ELF-1 (cell line): ENCODE measurements at places on chromosomes 1 and 21.

GRCh38 chr1:46527474-46528296, 23.8 kb downstream of the KNCN start:
- peak; percentile 91 for DNase-seq

DNA sequence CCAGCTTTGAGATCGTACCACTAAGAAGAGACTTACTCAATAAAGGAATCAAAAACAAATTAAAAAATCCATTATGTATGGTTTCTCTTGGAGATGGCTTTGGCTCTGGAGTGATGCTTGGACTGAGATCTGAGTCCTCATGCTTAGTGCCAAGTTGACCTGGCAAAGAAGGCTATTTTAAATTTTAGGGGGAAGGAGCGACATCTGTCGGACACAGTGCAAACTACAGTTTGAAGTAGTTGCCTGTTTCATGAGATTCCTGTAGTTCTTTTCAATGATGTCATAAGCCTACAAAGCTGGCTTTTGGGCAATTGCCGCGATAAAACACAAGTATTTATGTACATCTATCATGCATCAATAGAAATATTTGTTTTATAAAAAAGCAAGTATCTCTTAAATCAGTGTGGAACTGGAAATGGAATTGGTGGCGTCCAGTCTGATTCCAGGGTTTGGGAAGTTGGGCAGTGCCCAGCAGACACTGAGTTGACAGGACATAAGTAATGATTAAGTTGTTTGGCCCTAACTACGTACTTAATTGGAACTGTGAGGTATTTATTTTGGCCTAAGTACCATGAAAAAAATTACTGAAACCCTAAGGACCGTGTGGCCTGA, 50.0 kb downstream of the TBCE start:
- peak; percentile 79 for DNase-seq

- no peak for DNase-seq
Measured at GRCh38 chr1:234262007-234262753, 111.1 kb upstream of the COA6 start.

- DNase-seq = no peak
Measured at GRCh38 chr1:108686614-108687313, 5.3 kb upstream of the PRPF38B start.

DNA sequence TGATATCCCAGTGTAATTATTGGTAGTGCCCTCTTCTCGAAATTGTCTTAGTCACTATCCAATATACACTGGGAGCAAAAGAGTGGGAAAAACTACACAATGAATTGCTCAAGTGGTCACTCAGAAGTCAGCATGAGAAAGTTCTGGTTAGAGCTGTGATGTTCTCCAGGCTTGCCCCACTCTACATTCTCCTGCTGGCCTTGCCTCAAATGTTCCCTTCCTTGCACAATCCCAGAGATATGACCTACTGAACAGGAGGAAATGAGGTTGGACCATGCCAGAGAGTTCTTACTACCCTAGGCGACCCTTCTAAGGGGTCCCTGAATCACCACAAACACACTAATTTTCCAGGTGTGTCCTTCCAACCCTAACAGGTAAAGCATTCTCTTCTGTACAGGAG, 40.8 kb downstream of the GLUL start:
- DNase-seq = no peak

- no peak for DNase-seq
Measured at GRCh38 chr1:208445758-208446203, 201.6 kb upstream of the PLXNA2 start.

- no peak for DNase-seq
Measured at GRCh38 chr1:220834155-220834870, 44.9 kb upstream of the HLX start.

DNA sequence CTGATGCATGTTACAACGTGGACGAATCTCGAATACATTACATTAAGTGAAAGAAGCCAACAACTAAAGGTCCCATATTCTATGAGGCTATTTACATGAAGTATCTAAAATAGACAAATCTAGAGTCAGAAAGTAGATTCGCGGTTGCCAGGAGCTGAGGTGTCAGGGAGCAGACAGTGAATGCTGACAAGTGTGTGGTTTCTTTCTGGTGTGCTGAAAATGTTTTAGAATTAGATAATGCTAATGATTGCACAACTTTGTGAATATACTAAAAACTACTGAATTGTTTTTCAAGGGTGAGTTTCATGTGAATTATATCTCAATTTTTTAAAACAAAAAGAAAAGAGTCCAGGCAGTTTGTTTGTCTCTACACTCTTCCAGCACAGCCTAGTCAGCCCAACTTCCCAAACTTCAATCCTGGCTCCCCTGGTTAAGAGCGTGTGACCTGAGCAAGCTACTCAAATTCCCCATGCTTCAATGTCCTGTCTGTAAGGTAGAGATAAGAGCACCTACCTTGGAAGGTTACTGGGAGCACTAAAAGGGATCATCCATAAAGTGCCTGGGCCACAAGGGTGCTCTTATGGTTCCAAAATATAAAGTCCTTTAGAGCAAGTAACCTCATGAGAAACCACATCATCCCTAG, 20.9 kb downstream of the HLCS start:
- no peak for DNase-seq

DNA sequence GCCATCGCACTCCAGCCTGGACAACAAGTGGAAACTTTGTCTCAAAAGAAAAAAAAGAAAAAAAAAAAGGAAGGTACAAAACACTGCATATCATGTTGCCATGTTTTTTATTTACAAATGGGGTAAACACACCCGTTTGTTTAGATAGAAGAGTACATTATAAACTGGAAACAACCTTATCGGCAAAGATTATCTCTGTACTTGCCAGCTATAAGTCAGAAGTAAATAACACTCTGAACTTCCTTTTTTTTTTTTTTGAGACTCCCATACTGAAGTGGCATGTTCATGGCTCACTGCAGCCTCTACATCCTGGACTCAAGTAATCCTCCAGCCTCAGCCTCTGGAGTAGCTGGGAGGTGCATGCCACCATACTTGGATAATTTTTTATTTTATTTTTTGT, 21.9 kb downstream of the USP48 start:
- no peak for DNase-seq
